ENCODE measurements at places on chromosomes 13 and 19.

DNA sequence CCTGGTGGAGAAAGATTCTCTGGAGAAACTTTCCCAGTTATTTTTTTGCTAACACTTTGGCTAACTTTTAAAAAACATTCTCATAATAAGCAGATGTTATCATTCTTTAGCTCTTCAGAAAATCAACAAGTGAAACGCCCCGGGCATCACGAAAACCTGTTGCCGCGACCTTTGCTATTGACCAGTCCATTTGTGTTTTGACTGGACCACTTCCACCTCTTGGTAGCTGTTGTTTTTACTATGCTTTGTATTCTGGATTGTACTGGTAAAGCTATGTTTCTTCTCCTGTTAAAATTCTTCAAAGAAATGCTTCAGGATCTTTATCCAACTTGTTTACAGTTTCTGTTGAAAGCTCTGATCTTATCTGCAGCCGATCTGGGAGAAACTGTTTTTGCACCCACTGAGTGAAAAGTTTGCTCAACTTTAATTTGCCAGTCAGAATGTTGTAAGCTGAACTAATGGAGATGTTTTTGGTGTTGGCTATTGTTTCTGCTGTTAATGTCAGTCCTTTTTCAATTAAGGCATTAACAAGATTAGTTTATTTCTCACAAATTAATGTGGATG is 23.3 kb downstream of the UFM1 start:
- no peak for DNase-seq

DNA sequence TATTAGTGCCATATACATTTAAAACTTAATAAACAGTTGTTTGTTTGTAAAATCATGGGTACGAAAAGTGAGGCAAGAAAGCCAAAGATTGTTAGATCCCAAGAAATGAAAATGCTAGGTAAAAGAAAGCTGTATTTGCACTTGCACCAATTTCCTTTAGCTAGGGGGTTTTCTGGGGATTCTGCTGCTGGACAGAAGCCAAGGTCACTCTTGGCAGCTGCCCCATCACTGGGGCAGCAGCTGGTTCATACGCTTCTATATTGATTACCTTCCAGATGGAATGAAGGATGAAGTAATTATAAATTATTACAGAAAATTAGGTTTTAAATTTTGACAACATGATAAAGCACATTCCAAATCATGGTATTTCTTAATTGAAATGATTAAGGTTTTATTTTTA is 127.4 kb downstream of the SLITRK5 start:
- DNase-seq: no peak

DNA sequence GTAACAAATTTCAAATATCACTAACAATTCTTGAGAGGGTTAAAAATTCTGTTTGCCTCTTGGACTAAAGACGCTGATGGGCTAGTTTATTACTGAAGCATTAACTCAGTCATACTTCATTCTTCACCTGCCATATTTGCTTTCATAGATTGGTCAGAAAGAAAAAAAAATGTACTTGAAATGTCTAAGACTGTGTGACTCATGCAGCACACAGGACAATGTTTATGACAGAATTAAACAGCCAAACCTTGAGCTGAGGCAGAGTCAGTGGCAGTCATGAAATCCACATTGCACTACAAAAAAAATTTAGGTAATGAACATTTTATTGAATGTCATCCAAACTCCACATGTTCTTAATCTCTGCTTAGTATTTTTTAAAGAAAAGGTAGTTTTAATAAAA is 135.6 kb downstream of the PRR20E start:
- DNase-seq: no peak

- peak; percentile 52 for DNase-seq
These were observed 80.7 kb upstream of the OLFM4 start for GRCh38 chr13:52947921-52948373.

DNA sequence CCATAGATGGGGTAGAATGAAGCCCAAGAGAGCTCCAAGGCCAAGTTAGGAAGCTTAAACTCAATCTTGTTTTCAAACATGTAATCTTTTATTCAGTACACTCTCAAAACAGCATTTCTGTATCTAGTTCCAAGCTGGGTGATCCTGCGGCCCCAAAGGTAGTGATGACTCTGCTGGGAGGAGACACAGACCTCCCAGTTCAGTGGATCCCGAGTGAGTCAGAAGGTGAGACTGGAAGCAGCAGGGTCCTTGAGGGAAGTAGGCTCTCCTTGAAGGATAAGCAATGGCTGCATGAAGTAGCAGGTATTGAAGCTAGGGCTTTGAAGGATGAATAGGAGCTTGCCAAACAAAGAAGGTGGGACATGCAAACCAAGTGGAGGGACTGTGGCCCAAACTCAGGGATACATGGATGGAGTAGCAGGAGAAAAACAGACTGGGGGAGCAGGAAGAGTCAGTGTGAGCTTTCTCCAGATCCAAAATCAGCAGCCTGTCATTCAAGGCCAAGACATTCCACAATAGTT is 9.6 kb downstream of the TINCR start:
- DNase-seq: no peak

- no peak for DNase-seq
These were observed 81.5 kb upstream of the MBNL2 start for GRCh38 chr13:97140611-97141010.

GRCh38 chr19:52703917-52704316 is 30.9 kb downstream of the ZNF611 start:
- no peak for DNase-seq

DNA sequence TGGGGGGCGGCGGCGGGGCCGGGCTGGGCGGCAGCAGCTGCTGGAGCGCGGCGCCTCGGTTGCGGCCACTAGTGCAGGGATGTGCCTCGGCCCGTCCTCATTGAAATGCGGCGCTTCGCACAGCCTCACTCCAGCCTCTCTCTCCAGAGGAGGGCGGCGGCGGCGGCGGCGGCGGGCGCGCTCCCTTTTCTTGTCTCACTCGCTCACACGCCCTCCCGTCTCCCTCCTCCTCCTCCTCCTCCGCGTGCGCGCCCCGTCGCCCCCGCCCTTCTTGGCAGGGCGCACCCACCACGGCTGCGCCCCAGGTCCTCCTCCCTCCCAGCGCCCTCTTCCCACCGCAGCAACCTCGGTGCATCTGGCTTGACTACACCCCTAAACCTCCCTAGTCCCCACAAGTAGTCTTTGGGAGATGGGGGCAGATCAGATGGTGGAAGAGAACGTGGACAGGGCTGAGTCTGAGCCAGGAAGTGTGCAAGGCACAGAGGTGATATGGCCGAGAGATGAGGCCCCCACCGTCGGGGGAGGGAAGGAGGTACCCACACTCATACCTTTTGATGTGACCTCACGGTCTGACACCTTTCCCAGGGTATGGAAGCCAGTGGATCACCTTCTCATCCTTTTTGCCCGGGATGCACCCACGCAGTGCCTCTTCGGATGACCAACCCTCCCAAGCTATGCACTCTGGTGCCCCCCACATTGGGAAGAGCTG is at the start of gene DCLK1:
DCLK1 (minus strand) TSS at position 161 of the 709 bp plus-strand sequence.
- no peak for DNase-seq

DNA sequence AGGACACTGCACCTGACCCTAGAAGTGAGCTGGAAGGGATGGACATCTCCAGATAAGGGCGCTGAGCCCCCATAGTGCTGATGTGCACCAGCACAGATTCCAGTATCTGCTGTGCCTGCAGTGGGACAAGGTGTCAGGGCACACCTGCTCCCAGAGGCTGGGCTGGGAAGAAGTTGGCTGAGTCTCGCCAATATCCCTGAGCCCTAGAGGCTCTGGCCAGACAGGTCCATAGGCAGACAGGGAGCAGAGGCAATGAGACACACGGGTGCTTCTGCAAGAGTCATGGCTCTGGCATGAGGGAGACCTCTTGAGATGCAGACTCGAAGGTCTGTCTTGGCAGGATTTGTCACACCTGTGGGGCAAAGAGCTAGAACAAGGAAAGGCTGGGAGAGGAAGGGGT is 1321.5 kb downstream of the UQCRFS1 start:
- no peak for DNase-seq

DNA sequence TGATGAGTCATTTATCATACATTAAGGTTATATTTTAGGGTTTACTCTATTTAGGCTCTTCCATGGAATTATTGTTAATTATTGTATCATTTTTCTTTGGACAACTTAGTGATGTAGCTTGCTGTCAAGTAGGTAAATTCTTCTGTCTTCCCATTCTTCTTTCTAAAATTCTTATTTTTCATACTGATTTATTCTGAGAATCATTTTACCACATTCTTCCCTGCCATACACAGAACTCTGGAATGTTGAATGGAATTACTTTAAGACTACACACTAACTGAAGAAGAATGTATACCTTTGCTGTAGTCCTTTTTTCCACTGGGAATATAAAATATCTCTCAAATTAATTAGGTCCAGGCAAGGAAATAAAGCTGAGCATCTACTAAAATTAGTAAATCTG is 24.5 kb upstream of the SLC7A1 start:
- DNase-seq: no peak

GRCh38 chr13:113564331-113565023 is 20.1 kb upstream of the TFDP1 start:
- DNase-seq: no peak

DNA sequence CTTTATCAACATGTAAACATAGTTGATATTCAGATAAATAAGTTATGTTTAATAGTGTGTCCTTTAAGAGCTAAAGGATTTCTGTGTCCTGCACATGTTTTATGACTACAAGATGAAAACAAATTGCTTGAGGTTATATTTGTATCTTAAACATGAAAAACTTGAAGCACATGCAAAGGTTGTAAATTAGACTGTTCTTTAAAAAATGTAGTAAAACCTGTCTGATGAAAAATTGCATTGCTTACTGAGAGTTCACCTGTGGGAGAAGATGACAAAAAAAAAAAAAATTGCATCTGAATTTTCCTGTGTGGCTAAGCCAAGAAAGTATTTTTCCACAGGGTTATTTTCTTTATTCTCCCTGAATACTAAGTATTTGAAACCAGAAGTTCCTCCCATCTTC is 25.7 kb upstream of the LMO7 start:
- no peak for DNase-seq

DNA sequence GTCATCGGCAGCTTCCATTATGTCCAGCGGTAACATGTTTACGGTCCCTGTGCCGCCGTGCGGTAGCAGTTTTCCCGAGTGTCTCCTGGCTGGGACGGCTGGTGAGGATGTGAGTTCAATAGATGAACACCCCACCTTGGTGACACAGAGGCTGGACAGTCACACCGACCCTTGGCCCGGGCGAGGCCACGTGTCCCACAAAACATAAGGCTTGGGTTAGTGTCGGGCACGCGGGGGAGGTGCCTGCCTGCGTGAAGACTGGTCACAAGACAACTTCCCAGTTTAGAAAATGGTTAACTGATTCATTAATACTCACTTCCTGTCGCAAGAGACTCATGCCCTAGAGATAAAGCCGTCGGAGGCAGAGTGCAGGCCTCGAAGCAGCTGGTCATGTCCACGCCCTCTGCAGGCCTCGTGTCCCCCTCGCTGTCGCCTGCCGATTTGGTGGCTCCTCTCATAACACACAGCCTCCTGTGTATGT is 17.2 kb downstream of the RASA3 start:
- DNase-seq: no peak

DNA sequence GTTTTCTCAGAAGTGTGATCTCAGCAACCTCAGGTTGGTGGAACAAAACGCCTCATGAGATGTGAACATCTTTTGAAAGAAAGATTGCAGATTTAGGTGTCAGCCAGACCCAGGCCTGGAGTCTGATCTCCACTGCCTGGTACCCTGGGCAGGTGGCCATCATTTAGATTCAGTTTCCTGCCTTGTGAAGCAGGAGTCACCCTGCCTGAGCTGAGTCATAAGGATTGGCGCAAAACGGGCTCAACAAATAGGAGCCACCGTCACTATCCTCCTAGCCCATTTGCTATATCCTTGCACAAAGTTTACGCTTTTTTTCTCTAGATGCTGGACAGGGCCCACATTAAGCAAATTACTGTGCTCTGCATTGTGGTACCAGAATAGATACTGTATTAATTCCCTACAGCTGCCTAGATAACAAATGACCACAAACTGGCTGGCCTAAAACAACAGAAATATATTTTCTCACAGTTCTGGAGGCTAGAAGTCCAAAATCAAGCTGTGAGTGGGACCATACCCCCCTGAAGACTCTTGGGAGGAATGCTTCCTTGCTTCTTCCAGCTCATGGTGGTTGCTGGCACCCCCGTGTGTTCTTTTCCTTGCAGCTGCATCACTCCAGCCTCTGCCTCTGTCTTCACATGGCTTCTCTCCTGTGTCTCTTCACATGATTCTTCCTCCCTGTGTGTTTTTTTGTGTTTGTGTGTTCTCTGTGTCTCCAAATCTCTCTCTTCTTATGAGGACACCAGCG is 38.2 kb downstream of the TNFSF11 start:
- no peak for DNase-seq

- DNase-seq: no peak
These were observed 595.5 kb downstream of the TBC1D4 start for GRCh38 chr13:74886502-74886901.

- DNase-seq: no peak
These were observed 38.9 kb downstream of the ATP12A start for GRCh38 chr13:24719139-24719538.

DNA sequence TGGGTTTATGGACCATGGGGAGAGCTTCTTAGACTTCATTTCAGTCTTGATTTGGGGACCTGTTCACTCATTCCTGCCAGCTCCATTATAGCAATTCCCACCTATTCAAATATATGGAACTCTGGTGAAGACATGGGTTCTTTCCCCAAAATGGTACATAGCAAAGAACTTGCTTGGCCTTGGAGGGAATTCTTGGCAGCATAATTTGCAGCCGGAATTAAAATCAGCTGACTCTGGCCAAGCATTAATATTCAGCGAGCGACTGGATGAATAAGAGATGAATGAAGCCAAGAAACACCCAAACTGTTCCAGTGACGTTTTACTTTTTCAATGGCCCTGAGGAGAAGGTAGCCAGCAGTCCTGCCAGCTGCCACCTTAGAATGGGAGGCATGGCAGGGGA is 88.4 kb upstream of the SOX1 start:
- no peak for DNase-seq

- no peak for DNase-seq
These were observed 872 bp downstream of the HOMER3 start for GRCh38 chr19:18939922-18940768.

DNA sequence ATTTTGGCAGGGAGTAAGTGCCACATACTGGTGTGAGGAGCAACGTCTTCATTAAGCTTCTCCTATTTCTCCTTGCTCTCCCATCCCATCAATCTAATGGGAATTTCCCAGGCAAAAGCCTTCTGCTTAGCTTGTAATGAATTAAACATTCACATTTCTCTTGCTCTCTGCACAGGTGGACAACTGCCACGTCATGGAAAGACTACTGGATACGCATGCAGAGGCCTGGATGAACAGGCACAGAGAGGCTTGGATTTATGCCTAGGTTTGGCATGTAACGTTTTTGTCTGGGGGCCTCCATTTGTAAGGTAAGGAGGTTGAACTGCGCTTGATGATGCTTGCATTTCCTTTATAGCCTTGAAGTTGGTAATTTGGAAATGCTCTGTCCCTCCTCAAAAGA is 374.8 kb downstream of the KLF12 start:
- no peak for DNase-seq

DNA sequence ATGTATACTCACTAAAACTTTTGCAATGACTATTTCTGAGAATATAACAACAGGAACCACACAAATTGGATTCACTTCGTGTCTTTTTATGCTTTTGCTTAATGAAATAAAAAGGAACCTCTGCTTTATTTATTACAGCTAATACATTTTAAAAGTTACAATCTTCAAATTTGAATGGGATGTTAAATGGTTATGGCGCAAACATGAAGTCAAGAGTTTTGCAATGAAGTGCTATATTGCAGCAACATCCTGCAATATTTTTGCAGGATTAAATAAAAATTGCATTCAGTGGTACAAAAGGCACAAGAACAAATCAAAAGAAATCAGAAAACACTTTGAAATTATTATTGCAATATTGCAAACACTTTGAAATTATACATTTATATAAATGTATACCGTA is 1519.0 kb upstream of the MIR17HG start:
- DNase-seq: no peak
